ENCODE measurements at places on chromosomes 1 and 21.
A peak's percentile ranks its signal among the peaks of the same experiment; 100 is the strongest.

DNA sequence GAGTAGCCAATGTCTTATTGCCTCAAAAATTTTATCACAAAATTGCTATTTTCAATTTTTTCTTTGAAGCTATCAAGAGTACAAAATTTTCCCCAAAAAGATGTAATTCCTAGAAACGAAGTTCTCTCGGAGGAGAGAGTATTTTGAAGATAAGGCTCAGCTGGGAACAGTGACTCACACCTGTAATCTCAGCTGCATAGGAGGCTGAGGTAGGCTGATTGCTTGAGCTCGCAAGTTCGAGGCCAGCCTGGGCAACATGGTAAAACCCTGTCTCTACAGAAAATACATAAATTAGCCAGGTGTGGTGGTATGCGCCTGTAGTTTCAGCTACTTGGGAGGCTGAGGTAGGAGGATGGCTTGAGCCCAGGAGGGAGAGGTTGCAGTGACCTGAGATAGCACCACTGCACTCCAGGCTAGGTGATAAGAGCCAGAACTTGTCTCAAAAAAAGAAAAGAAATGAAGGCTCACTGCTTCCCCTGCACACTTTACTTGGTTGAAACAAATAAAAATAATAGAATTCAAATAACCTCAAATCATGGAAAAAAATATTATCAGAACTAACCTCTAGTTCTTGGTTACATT lies 22.2 kb downstream of the TUT4 start:
- DNase-seq = no peak

DNA sequence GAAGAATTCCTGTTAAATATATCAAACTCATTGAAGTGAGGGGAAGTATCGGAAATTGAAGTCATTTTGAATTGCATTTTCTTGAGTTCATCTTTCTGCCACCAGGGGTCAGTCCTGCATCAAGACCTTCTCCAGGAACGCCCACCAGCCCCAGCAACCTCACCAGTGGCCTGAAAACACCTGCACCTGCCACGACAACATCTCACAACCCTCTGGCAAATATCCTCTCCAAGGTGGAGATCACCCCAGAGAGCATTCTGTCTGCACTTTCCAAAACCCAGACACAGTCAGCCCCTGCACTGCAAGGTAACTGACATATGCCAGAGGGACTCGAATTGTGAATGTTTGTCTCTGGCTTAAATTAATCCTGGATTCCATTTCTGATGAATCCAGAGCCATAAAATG lies 22.8 kb upstream of the TARS2 start:
- peak; percentile 53 for DNase-seq

- peak; percentile 94 for DNase-seq
Observed at GRCh38 chr1:221845650-221846371, 103.9 kb upstream of the DUSP10 start.

GRCh38 chr1:171763764-171764163 lies 17.7 kb upstream of the METTL13 start:
- DNase-seq = no peak
